Fibroblast of skin of right biceps (primary cell): ENCODE measurements at places on chromosomes 6 and 20.

DNA sequence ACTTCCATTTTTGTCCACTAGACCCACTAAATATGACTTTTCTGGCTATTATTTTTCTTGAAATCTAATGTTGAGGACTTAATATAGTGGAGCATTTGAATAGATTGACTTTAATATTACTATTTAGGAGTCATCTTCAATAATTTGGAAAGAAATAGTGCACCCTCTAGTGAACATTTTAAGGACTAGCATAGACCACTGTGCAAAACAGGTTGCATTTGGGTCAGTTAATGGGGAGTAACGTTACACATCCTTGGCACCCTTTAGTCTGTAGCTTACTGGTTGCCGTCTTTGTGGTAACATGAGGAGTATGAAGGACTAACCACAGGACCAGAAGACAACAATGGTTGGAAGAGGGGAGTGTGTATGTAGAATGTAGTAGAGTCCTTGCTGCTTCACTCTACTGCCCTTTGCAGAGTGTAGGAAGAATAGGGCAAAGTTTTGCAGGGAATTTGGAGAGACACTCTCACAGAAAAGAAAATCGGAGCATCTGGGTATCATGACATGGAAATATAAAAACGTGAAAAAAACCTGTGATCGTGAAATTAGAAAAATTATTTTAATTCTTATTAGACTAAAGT is 25.2 kb downstream of the RFPL4B start:
- peak; percentile 30 for DNase-seq

- DNase-seq: no peak
Measured at GRCh38 chr6:16359563-16359962, 121.2 kb downstream of the GMPR start.

DNA sequence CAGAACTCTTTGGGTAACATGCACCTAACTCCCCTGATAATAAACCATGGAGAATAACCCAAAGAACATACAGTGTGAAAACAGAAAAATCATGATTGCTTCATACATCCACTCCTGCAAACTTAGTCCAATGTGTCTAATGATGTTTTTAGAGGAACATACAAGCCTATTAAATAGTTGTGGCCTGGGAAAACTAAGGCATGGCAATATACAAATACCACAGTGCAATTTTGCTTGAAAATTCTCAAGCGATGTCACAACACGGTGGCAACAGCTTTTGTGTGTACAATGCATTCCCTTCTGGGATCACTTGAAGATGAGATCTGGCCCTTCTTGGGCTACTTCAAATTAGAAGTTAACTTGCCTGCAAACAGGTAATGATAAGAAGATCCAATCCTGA is 16.7 kb downstream of the MAP3K5 start:
- DNase-seq: peak; percentile 59

DNA sequence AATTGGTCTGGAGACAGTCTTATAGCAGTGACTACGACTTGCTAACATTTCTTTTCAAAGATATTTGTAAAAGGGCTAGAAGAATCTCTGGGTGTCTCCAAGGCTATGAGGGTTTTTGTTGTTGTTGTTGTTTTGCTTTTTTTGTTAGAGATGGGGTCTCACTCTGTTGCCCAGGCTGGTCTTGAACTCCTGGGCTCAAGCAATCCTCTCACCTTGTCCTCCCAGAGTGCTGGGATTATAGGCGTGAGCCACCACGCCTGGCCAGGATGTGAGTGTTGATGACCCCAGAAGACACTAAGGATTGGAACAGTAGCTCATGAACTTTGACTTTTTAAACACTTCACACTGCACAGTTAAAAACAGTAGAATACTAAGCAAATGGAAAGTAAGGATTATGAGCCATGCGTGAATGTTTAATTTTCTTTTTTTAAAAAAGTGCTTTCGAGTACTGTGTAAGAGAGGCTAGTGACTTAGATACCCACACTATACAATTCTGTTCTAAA is 76.4 kb downstream of the GCNT2 start:
- DNase-seq: no peak

DNA sequence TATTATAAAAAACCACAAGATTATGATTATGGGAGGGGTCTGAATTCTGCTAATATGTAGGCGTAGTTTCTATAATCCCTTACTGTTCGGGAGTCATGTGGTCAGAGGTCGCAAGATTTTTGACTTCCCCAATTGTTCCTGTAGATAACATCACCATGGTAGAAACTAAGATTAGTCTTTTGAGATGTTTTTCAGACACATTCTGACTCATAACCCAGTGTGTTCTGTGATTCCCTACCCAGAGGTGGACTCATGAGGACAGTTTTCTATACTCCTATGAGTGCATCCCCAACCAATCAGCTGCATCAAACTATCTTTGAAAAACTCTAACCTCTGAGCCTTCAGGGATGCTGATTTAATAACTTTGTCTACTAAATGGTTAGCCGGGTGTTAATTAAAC is 175.5 kb downstream of the RFPL4B start:
- no peak for DNase-seq

- no peak for DNase-seq
Measured at GRCh38 chr6:139655783-139656705, 281.6 kb upstream of the CITED2 start.

GRCh38 chr6:56814802-56815201 is 140.1 kb upstream of the BEND6 start:
- no peak for DNase-seq

- DNase-seq: no peak
Measured at GRCh38 chr6:30188541-30188940, 24.7 kb downstream of the TRIM26 start.

DNA sequence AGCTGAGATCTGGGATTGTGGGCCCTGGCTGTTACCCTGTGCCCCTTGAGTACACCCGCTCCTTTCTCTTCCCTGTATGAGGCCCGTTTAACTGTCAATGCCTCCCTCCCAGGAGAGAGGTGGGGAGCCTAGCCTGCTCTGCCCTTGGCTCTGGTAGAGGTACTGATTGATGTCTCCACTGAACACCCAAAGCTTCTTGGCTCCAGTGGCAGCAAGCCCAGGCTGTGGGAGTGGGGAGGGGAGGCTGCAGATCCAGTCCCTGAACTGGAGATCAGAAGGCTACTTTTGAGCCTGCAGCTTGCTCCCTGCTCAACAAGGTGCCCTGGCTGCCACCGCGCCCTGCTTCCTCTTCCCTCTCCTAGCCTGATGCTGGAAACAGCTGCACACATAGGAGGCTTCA is 7.5 kb downstream of the LRRC73 start:
- DNase-seq: no peak

- DNase-seq: no peak
Measured at GRCh38 chr20:34123309-34123708, 11.3 kb upstream of the EIF2S2 start.

DNA sequence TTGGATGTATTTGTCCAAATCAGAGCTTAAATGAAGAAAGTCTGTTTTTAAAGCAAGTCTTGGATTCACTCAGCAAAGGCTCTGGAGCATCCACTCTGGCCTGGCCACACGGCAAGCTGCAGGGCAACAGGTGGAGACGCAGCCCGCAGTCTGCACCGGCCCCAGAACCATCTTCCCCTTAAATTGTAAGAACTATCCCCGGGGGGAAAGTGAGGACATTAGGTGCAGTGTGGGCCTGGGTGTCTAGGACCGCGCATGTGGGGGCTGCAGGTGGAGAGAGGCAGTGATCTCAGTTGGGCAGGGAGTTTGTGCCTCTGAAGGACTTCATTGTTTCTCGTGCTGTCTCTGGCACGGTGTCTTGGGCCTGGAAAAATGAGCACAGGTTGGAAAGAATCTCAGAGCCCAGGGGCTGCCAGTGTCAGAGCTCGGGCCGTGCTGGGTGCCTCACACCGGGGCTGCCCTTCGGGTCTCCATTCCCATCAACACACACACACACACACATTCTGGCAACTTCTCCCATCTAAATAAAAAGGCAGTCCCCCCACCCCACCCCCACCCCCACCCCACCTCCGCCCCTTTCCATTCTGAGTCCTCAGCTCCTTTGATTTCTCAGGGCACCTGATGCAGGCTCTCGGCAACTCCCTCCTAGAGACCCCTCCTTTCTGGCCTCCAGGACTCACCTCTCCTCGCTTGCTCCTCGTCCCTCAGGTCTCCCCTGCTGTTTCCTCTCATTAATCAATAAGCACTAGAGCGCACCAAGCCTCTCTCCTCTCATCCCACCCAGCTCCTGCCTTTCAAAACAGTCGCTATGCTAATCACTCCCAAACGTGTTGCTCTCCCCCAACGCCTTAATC is 48.4 kb downstream of the FOXF2 start:
- no peak for DNase-seq

- no peak for DNase-seq
Measured at GRCh38 chr6:18412068-18412467, 24.9 kb downstream of the RNF144B start.

GRCh38 chr6:141033101-141033500 is 1099.6 kb upstream of the GJE1 start:
- peak; percentile 9 for DNase-seq

- DNase-seq: peak; percentile 14
Measured at GRCh38 chr6:140773276-140773675, 1359.4 kb upstream of the GJE1 start.

GRCh38 chr6:73236144-73236750 is 11.0 kb upstream of the KHDC1L start:
- DNase-seq: peak; percentile 96
